ENCODE measurements at places on chromosomes 16 and 17.

DNA sequence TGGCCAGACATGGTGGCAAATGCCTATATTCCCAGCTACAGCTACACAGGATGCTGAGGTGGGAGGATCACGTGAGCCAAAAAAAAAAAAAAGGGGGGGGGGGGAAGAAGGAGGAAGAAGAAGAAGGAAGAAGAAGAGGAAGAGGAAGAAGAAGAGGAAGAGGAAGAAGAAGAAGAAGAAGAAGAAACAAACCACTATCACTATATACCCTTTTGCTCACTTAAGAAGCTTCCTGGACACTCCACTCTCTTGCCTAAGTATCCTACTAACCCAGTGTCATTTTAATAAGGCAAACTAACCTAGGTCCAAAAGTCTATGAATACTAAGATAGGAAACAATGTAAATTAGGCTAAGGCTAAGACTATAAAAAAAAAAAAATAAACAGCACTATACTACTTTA lies 54.8 kb downstream of the GPATCH8 start:
- no peak for DNase-seq

DNA sequence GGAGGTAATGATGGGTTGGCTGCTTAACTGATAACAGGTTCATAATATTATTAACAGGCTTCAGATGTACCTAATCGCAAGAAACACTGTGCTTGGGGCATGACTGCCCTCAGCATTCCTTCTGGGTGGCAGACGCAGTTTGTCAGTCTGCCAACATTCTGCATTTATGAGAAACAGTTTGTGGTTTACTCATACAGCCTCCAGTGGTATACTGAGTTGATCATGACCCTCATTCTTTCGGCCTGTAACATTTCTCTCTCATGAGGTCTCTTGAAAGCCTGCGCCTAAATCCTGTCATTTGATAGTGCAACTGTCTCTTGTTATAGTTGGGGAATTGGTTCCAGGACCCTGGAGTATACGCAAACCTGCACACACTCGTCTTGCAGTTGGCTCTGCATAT lies 4.9 kb upstream of the RUSF1 start:
- DNase-seq, result no peak

DNA sequence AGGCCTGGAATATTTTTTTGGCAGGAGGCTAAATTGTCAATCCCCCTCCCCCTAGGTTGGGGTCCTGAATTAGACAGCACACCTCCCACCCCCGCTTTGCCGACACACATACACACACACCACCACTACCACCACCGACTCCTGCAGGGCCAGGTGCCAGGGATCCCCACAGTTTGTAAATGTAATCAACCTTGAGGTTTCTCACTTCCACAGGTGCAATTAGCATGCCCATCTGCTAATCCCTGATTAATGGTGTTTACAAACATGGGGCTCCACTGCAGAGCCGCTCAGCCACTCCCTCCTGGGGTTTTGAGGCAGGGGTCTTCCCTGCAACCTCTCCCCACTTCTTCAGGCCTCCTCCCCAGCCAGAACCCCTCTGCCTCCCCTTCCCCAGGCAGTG lies 11.8 kb downstream of the MRM1 start:
- no peak for DNase-seq

GRCh38 chr17:11900041-11900476 lies 97.2 kb downstream of the ZNF18 start:
- DNase-seq, result no peak

- DNase-seq, result no peak
These were observed 27.8 kb upstream of the ITGA3 start for GRCh38 chr17:50027881-50028735.

DNA sequence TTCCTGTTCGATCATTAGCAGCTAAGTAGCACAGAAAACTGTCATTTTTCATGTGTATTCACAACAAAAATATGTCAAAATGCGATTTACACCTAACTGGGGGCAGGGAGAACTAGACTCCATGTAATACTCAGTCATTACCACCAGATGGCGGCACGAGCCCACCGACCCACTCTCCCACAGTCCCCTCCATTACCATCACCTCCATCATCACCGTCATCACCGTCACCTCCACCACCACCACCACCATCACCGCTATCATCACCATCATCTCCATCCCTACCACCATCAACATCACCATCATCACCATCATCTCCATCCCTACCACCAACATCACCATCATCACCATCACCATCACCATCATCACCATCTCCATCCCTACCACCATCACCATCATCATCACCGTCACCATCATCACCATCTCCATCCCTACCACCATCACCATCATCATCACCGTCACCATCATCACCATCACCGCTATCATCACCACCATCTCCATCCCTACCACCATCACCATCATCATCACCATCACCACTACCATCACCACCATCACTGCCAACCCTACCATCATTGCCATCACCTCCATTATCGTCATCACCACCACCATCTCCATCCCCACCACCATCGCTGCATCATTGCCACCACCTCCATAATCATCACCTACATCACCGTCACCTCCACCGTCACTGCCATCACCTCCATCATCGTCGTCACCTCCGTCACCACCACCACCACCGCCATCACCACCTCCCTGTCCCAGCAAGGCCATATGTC lies 14.4 kb downstream of the NDUFAF8 start:
- no peak for DNase-seq

DNA sequence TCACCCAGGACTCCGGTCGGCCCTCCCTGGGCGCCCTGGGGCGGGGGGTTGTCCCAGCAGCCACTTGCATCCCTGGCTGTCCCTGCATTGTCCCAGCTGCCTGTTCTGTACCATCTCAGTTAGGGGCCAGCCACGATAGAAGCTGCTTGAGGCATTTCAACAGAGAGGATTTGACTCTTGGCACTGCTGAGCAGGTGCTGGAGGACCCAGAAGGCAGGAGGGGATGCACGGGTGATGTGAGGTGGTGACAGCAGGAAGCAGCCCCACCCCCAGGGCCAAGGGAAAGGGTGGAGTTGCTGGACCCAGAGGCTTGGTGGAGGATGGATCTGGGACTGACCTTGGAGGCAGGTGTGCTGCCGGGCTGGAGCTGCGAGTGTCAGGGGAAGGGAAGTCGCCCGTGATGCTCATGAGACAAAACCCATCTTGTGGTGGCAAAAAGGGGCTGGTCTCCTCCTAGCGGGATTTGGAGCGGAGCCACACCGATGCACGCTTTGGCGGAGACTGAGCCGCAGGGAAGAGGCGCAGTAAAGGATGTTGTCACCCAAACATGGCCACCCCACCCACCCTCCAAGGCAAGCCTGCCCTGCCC lies 188.0 kb upstream of the GSE1 start:
- no peak for DNase-seq

GRCh38 chr16:84758627-84759026 lies 58.8 kb downstream of the USP10 start:
- DNase-seq, result no peak

DNA sequence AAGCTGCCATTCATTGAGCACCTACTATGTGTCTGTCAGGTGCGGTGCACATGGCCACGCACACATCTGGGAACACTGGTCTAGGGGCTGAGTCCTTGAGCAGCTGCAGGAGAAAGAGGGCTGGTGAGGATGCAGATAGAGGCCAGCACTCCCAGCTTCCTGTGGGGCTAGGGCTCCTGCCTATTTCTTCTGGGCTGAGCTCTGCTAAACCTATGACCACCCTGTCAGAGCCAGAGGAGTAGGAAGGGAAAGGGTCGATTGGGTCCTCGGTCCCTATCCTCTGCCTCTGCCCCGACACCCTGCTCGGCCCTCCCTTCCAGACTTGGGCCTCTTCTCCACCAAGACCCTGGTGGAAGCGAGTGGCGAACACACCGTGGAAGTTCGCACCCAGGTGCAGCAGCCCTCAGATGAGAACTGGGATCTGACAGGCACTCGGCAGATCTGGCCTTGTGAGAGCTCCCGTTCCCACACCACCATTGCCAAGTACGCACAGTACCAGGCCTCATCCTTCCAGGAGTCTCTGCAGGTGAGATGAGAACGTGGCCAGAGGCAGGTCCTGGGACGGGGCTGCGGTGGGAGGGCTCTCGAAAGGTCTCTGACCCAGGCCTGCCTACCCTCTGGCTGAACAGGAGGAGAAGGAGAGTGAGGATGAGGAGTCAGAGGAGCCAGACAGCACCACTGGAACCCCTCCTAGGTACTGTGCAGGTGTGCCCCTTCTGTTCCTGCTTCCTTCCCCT lies 4.0 kb upstream of the TMEM88 start:
- DNase-seq, result no peak

DNA sequence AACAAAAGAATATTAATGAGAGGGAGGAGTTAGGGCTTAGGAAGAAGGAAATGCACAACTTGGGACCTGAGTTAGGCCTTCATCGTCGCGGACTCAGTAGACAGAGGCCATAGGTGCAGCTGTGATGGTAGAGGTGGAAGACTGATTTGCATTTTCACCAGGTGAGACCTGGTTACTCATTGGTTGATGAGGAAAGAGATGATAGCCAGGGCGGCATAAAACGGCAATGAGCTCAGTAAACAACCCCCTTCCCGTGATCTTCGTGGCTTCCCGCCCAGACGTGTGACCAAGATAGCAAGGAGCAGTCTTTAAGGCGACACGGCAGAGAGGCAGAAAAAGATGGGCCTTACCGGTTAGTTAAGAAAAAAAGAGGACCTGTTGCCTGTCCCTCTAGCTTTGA lies at the start of gene TMC5:
TSS of gene TMC5 (plus strand) at position 244 of the 400 bp plus-strand sequence. CDS start 22,156 bp downstream, outside the sequence.
- no peak for DNase-seq

GRCh38 chr17:76132574-76133338 lies 8.3 kb downstream of the FOXJ1 start:
- DNase-seq, result no peak

GRCh38 chr16:78677181-78677731 lies 577.8 kb downstream of the WWOX start:
- DNase-seq, result no peak

GRCh38 chr16:65619606-65620005 lies 497.7 kb upstream of the CDH11 start:
- no peak for DNase-seq
